ENCODE measurements at places on chromosomes 4 and X. TPM values are rescaled to one million over a fixed set of nuclear protein-coding genes. Genes with fewer than 3 reads are reported as not detected.

GRCh38 chrX:24245202-24245601, 68.7 kb downstream of the SUPT20HL2 start:
- no peak for DNase-seq

GRCh38 chr4:176444741-176445140, 125.0 kb downstream of the SPCS3 start:
- DNase-seq: no peak

GRCh38 chr4:44738615-44739014, 12.3 kb upstream of the GNPDA2 start:
- DNase-seq: no peak

GRCh38 chrX:120725874-120726273, 96.0 kb upstream of the C1GALT1C1 start:
- no peak for DNase-seq

GRCh38 chrX:153925387-153925738, 701 bp downstream of the ARHGAP4 start:
- DNase-seq: no peak

- no peak for DNase-seq
These were observed 1.4 kb downstream of the ADGRA3 start for GRCh38 chr4:22514481-22514880.

- DNase-seq: no peak
These were observed 196.6 kb downstream of the ASB9 start for GRCh38 chrX:15073313-15073712.

DNA sequence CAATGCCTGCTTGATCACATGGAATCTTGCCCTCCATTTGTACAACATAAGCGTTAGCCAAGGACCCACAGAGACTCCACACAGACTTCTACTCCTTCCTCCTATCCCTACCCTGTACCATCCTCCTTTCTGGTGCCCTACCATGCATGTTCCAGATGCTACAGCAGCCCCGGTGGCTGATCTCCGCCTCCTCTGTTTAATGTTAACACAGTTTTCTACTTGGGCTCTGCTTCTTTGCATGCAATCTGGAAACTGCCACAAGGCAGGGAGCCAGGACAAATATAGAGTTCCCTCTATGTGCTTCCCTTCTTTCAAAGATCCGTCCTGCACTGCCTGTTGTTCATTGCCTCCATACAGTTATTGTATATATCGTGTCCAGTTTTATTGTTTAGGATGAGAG, 368.6 kb upstream of the TENM3 start:
- DNase-seq: no peak

- no peak for DNase-seq
These were observed 45.4 kb downstream of the MAMLD1 start for GRCh38 chrX:150408561-150408960.

GRCh38 chr4:7663075-7663541, 228.4 kb upstream of the PSAPL1 start:
- DNase-seq: no peak

DNA sequence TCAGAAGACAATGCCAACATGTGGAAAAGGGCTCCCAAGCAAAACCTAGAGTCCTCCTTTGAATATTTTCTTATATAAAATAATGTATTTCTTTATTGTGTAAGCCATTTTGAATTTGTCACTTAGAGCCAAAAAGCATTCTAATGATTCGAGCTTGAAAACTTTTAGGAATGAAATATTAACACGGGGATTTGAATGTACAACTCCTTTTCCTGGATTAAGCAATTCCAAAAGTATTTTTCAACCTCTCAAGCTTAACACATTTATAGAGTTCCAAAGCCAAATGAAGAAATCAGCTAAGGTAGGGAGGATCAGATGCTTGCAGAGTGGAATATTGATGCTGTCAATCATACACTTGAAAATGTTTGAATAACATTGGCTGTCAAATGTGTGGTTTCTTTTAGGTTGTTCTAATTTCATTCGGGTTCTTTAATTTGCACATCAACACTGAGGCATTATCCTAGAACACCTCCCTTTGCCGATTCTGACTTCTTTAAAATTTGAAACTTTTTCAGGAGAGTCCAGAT, 67.2 kb upstream of the ETNPPL start:
- DNase-seq: no peak

- DNase-seq: no peak
These were observed 116.0 kb downstream of the CPEB2 start for GRCh38 chr4:15118292-15118691.

DNA sequence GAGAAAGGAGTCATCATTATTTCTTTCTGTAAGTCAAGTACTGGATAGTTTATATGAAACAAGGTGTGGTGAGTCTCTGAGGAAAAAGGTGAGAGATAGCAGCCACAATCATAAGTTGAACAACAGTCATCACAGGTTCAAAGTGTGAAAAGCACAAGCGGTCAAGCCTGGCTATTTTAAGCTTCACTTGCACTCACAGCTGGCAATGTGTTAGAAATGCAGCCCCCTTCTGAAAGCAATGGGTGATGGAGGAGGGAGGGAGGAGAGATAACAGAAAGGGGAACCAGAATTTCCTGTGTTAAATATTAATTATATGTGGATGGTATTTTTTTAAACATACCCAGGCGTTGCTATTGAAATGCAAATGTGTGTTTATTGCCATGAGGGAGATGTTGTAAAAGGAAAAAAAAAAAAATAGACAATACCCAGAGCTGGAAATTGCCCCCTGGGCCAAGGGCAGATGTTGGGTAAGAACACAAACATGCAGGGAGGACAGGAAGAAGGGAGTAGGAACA, 26.9 kb upstream of the BMP3 start:
- no peak for DNase-seq

DNA sequence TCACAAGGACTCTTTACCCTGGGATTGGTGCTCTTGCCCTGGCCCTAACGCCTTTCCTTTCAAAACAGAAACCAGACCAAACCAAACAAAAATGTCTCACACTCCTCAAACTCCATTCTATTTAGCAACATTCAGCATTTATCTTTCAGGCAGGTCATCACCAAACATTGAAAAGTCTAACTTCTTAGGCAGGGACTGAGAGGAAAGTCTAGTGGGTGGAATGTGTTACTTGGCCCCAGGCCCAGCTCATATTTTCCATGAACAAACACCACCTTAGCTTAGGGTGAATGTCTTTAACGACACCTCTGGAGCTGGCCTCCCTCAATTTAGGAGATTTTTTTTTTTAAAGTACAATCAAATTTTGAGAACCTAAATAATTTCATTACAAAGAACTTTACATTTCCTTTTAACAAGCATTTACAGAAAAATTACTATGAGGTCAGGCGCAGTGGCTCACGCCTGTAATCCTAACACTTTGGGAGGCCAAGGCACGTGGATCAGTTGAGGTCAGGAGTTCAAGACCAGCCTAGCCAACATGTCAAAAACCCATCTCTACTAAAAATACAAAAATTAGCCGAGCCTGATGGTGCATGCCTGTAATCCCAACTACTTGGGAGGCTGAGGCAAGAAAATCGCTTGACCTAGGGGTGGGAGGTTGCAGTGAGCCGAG, 10.2 kb upstream of the N4BP2 start:
- DNase-seq: no peak

DNA sequence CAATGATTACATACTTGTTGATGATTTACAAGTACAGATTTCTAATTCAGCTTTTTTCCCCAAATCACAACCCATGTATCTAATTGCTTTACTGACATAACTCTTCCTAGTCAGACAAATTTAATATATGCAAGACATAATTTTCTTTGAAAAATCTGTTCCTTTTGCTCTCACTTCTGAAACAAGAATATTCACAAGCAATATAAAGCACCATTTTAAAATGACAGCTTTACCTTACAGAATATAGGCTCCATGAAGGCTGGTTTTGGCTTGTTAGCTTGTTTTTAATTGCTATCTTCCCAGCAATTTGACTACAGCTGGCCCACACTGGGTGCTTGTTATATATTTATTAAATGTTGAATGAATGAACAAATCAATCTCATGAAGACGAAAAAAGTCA, 24.5 kb downstream of the GPM6A start:
- DNase-seq: no peak

GRCh38 chr4:151799417-151800012, 38.7 kb upstream of the GATB start:
- DNase-seq: no peak

DNA sequence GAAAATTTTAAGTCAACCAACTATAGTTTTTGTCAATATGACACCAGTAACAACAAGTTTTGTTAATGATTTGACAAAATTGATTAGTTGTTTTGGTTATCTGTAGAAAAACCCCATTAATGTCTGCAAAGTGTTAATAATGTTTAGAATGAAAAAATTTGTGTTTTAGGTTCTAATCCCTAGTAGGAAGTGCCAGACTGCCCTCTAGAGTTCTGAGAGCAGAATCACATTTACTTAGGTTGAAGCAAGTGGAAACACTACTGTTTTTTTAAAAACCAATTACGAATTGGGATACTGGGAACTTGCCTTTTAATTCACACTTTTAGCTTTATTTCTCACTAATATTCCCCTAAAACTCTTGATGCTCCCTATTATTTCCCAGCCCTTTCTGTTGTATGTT, 101.1 kb upstream of the CYLC1 start:
- DNase-seq: no peak

DNA sequence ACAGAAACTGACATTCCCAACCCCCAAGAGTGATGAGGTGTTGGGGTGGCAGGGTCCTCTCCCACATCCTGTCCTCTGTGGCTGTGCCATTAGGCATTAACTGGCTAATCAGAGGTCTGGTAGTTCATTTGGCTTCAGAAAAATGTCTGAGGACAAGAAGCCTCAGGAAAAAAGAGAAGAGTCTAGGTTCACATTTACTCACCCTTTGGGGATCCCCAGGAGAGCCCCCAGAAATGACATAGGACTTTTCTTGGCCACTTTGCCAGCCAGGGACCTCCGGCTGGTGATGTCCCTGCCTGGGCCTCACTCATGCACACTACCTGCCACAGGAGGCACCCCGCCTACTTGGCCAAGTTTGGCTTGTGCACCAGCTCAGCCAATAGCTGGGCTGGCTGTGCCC, 173.0 kb downstream of the RBM46 start:
- DNase-seq: no peak

- DNase-seq: no peak
These were observed 202.9 kb downstream of the CHIC1 start for GRCh38 chrX:73765776-73766430.

DNA sequence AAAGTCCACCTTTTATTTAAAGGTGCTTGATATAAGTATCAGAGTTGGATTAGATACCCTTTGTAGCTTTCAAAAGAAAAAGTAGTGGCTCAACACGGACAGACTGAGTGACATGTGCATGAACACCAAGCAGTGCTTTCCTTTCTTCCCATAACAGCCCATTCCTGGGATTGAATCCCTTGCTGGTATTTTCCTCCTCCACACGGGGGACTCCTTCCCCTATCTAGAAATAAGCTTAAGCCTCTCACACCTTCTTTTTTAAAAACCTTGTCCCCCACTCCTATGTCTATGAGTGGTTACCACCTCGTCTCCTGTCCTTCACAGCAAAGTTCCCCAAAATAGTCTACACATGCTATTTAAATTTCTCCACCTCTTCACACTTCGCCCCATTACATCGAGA, 5.1 kb downstream of the AP1S2 start:
- DNase-seq: no peak

DNA sequence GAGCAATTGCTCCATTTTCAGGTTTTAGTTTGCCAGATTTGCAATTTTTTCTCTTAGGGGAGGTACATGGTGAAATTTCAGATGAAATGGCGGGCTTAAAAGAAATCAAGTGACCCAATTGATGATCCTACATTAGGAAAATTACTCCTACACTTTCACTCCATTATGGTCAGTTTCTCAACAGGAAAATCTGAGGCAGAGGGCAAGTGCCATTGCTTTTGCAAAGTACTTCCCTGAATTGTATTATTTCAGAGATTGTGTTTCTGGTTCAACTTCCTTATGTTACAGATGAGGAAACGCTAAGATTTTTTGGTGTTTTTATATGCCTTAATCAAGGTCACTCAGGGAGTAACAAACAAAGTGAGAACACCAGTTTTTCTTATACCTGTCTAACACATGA, 302.2 kb downstream of the ARAP2 start:
- no peak for DNase-seq

GRCh38 chrX:23578079-23578478, 89.2 kb upstream of the PRDX4 start:
- no peak for DNase-seq

Gene MCUB
- total RNA-seq: 44.9 TPM

Gene HEPH
- total RNA-seq: 106 TPM

Gene GLRA2
- not detected for total RNA-seq

Gene TCEAL2
- total RNA-seq: 11.1 TPM

Gene PAGE5
- not detected for total RNA-seq

Gene CSAG1
- total RNA-seq: 5.1 TPM

Gene GABRQ
- total RNA-seq: 0.41 TPM

Gene ARR3
- not detected for total RNA-seq

Gene TGIF2LX
- total RNA-seq: not detected

Gene SRD5A3
- total RNA-seq: 74.2 TPM

Gene NPY2R
- 3.6 TPM for total RNA-seq

Gene MFAP3L
- 6.3 TPM for total RNA-seq

Gene SAGE1
- 0.15 TPM for total RNA-seq

Gene VEGFC
- total RNA-seq: 0.92 TPM

Gene PABPC5
- 1.5 TPM for total RNA-seq
